Type B pancreatic cell (in vitro differentiated cells): ENCODE measurements at places on chromosomes 1 and 21. TPM values are rescaled to one million over a fixed set of nuclear protein-coding genes. Genes with fewer than 3 reads are reported as not detected.
A peak's percentile ranks its signal among the peaks of the same experiment; 100 is the strongest.

GRCh38 chr1:237975903-237976302, 85.2 kb upstream of the ZP4 start:
- DNase-seq, result no peak
- H3K27ac ChIP-seq, result no peak overlapping the region
- H3K4me1 ChIP-seq, result peaks cover 10% of the 10 kb centered on the region

- no peak overlapping the region for H3K27ac ChIP-seq
- no peaks in the 10 kb centered on the region for H3K36me3 ChIP-seq
- no peak for DNase-seq
These were observed 113.2 kb downstream of the TENT5C start for GRCh38 chr1:117719004-117719403.

- no peak for DNase-seq
- H3K4me3 ChIP-seq, result no peak overlapping the region
- no peak overlapping the region for H3K27ac ChIP-seq
- H3K36me3 ChIP-seq, result peaks cover 10% of the 10 kb centered on the region
These were observed 86.7 kb downstream of the PTPN14 start for GRCh38 chr1:214464445-214465287.

DNA sequence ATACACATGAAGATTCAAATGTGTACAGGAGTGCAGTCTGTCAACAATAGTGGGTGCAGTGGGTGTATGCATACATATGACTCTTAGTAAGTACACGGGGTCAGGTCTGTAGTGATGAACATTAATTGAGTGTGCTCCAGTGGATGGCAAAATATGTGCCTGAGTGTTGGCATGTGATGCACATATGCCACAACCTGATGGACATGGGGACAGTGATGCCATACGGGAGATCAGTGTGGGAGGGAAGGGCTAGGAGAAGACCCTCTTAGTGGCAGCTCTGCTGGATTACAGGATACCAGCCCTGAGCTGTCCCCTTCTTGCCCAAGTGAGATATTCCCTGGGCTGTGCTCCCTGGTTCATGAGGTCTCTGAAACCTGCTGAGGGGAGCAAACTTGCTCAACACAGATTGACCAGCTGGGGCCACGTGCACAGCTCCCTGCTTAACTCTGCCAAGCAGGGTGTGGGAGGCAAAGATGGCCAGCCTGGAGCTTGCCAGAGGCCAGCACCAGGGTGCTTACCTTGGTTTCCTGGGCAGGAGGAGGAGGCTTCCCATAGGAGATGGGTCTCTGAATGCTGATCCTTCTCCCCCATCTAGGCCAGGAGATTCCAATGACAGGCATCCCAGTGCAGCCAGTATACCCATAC, 2.2 kb downstream of the SHISA4 start:
- peaks cover 7% of the 10 kb centered on the region for H3K4me1 ChIP-seq
- H3K4me3 ChIP-seq, result peak overlapping the region; percentile 58
- DNase-seq, result no peak
- peaks cover 29% of the 10 kb centered on the region for H3K27me3 ChIP-seq
- H3K27ac ChIP-seq, result no peak overlapping the region

DNA sequence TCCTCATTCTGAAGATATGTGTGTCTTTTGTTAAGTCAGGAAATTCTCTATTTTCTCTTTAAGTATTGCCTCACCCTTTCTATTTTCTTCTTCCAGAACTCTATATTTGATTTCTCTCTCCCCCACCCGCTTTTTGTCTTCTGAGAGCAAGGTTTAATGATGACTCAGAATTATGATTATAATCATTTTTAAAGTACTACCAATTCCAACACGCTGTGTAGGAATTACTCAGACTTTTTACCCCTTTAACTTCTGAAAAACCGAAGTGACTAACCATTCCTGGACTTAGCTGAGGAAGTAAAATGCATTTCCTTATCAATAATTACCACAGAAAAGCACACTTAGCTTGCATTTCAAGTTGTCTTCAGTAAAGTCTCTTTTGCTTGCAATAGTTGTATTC, 20.8 kb upstream of the SCYL3 start:
- peaks cover 6% of the 10 kb centered on the region for H3K36me3 ChIP-seq
- no peak overlapping the region for H3K4me3 ChIP-seq
- no peak overlapping the region for H3K27ac ChIP-seq
- no peak for DNase-seq

DNA sequence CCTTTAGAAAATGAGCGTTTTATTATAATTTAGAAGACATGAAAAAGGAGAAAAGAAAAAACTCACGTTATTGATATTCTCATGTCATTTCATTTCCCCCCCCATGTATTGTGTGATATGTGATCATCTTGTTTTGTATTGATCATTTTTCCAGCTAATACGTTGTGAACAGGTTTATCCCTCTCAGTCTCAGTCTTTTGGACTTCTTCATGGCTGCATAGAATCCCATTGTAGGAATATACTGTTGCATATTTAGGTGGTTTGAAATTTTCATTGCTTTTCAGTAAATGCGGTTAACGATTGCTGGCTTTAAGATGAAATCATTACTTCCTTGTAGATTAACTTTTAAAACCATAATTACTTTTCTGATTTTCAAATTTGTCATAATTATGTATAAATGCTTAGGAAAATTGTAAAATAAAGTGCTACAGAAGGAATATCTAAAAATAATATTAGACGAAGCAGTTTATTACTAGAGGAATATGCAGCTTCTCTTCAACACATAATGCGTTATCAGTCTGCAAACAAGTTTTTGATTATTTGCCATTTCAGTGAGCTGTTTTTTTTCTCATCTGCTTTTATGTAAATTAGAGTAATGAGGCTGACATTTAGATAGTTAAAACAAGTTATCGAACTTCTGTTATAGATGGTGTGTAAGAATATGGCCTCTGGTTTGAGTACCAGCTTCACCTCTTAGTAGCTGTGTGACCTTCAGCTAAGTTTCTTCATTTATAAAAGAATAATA, 1.8 kb downstream of the SON start:
- H3K27me3 ChIP-seq, result no peaks in the 10 kb centered on the region
- peak overlapping the region; percentile 100 for H3K27ac ChIP-seq
- H3K4me3 ChIP-seq, result peak overlapping the region; percentile 97

- H3K27ac ChIP-seq, result no peak overlapping the region
- H3K4me1 ChIP-seq, result peaks cover 26% of the 10 kb centered on the region
- DNase-seq, result no peak
- H3K4me3 ChIP-seq, result no peak overlapping the region
These were observed 40.4 kb upstream of the GOLT1A start for GRCh38 chr1:204254031-204254661.

Gene C1orf115
- total RNA-seq, result 7.5 and 19.0 TPM in 2 replicates

Gene AKNAD1
- total RNA-seq, result 0.92 TPM in 1 of 2 replicates, not detected in the other

Gene ATP1A1
- total RNA-seq, result 374 and 695 TPM in 2 replicates

Gene FLG2
- not detected in 2 replicates for total RNA-seq
